Urinary bladder (tissue), 4 donors: ENCODE measurements at places on chromosomes 5 and 9.

- no peak for DNase-seq
Measured at GRCh38 chr5:149370878-149371277, 8.2 kb downstream of the IL17B start.

DNA sequence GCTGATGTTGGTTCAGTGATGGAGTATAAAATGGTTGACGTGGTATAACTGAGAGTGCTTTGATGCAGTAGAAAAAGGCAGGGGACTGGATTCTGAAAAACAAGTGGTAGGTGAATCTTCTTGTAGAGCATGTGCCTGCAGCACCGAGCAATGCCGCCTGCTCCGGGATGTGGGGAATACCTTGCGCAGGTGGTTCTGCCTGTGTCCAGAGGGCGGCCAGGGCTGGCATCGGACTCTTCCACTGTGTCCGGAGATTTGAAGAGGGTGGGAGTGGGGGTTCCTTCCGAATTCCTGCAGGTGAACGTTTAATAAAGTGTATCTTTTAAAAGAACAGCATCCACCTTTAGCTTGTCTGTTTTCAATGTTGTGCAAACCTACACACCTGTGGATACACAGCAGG is 238.0 kb downstream of the FANCC start:
- no peak for DNase-seq

GRCh38 chr9:87213948-87214347 is 266.6 kb upstream of the GAS1 start:
- no peak for DNase-seq

DNA sequence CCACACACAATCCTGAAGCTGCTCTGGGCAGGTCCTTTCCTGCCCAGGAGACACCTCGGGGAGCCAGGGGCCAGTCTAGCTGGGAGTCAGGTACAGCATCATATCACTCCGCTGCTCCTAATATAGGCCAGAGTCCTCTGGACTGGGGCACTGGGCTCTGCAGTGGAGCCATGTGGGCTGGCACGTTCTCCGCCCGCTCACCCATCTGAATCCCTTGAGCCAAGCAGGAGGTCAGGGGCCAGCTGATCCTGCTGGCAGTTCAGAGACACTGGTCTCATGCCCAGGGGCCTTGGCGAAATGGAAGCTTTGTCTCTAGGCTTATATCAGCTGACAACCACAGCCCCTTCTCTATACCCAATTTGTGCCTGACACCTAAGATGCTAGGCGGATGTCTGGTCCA is 9.3 kb upstream of the CORO2A start:
- no peak for DNase-seq
